ENCODE measurements at places on chromosomes 16 and 17.

DNA sequence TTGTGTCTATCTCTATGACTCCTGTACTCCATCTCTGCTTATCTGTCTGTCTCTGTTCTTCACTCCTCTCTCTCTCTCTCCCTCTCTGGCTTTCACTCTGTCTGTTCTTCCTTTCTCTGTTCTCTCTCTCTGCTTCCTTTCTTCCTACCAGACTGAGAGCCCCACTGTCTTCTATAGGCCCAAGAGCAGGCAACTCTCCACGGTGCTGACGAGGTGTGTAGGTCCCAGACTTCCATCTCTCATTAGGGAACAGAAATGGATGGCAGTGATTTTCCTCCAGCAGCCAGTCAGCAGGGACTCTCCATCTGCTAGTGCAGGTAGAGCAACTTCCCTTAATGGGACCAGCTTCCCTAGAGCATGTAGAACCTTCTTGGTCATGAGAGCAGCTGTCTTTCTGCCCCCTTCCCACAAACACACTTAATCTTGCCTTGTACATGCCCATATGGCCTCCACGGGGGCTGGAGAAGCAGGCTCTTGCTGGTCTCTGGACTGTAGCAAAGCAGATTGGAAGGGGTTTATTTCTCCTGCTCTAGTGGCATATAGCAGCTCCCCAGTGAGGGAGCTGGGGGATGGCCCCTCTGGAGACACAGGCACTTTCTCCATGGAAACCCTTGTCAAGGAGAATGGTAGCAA is 47.8 kb upstream of the NLRP1 start:
- no peak for DNase-seq

GRCh38 chr16:10839279-10839666 is 20.7 kb upstream of the TVP23A start:
- DNase-seq = no peak

GRCh38 chr17:76191896-76192295 is 48.4 kb downstream of the RNF157 start:
- DNase-seq = no peak

GRCh38 chr17:45143767-45144198 is 4.5 kb upstream of the HEXIM1 start:
- DNase-seq = no peak

GRCh38 chr17:63786971-63787711 is 13.2 kb downstream of the DDX42 start:
- DNase-seq = peak; percentile 56

DNA sequence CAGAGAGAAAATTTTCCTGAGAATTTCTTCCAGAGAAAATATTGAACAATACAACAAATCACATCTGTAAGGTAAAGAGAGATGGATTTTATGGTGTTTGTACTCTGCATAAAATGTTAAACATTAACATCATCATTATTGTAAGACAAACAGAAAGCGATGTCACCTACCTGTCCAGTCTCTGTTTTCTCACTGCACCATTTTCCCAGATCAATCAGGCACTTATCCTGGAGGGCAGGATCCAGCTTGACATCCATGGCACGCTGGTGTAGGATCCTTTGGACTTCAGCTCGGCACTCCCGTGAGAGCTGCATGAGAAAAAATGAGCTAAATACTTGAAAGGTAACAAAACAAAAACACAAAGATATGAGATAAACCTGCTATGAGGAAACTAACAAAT is 55.9 kb upstream of the CLEC18B start:
- DNase-seq = no peak

DNA sequence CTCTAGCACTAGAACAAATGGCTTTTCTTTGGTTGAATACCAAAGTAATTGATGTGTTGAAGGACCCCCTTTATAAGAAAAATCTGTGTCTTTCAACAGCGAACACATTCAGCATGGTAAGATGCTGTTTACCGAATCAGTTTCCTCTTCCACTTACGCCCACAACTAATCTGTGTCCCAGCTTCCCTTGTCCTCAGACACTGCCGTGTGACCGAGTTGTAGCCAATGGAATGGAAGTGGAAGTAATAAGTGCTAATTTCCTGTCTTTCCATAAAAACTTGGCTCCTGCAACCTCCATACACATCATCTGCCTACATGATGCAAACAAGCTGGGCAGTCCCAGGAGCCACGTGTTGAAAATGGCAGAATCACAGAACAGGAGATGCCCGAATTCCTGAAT is 10.4 kb downstream of the CDIPT start:
- DNase-seq = no peak

DNA sequence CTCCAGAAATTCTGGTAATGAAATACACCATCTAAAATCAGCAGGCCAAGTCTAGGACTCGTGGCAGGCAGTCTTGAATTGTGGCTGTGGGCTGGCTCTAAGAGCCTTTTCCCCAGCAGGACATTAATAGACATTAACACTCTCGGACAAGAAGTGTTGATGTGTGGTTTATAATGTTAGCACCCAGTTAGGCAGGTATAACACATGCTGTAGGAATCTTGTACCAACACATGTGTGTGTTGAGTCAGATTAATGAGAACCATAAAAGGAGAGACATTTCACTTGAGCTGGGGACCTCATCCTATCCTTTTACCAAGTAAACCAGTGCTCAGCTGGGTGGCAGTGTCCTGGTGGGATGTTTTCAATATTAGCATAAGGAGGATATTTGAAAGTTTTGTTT is 264.5 kb downstream of the FTO start:
- DNase-seq = no peak

GRCh38 chr16:48576927-48577326 is 33.1 kb downstream of the N4BP1 start:
- DNase-seq = no peak

DNA sequence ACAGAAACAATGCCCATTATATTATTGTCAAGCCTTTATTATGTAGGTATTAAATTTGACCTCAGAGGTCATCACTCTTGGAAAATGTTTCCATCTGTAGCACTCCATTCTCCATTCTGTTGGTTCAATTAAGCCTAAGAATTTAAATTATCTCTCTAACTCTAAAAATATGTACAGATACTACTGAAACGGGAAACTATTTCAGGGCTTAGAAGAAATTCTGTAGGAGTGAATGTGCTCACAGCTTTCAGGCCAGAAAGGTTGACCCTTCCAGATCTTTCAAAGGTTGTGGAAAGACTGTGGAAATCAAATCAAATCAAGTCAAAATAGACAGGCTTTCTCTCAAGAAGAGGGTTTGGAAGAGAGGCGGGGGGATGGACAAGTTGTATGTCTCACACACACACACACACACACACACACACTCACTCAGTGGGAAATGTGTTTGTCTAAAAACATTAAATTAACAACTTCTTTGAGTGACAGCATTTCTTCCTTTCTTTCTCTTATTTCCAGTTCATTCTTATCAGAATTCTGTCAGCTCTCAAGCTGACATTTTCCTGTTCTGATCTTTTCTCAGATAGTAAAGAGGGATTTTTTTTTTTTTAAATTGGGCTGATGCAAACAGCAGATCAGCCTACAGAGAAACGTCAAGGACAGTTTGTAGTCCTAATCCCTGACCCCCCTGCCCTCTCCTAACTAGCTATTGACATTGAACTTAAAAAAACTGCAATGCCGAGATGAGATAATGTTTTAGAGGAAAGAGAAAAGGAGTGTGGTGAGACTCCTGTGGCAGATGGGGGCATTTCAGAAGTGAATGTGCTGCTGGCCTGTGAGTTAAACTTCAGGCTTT is 139.0 kb upstream of the ZFHX3 start:
- no peak for DNase-seq
